Right ventricle myocardium superior (tissue), 1 donor: ENCODE measurements at places on chromosomes 4 and X.

DNA sequence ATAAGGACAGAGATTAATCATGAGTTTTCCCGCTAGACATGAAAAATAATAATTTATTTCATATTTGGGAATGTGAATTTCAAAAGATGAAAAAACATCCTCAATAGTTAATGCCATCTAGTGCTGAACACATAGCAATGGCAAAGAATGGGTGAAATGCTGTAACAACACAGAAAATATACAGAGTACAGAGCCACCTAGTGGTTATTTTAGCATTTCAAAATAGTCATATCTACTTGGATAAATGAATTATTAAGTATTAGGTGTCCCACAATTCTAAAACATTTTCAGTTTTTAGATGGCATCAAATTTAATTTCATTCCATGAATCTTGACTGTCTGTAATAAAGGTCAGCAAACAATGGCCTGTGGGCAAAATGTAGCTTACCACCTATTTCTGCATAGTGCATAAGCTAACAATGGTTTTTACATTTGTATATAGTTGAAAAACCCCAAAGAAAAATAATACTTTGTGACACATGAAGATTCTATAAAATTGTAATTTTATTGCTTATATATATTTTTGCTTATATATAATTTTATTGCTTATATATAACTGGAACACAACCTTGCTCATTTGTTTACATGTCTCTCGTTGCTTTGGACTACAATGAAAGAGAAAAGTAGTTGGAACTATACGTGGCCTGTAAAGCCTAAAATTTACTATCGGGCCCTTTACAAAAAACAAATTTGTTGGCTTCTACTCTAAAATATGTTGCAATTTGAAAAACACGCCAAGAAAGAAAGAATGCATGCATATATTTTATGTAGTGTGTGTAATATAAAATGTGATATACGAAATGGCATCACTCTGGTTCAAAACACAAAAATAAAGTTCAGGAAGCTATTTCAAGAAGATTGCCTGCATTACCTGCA is 99.1 kb upstream of the FAM47C start:
- no peak for DNase-seq

- no peak for DNase-seq
Observed at GRCh38 chrX:72694170-72694569, 19.9 kb downstream of the PHKA1 start.

DNA sequence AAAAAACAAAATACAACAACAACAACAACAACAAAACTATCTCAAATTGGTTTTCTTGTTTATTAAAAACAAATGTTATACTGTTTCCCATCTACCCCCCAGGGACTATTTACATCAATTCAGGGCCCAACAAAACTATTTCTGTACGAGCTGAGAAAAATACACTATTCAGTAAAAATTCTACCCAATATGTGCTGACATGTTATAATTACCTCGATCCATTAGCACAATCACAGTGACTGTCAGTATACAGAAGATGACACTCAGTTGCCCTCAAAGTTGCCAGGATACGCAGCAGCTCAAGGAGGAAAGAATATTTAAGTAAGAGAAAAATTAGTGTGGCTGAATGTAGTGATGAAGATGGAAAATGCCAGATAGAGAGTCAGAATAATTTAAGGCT is 150.1 kb downstream of the COX18 start:
- DNase-seq, result no peak

DNA sequence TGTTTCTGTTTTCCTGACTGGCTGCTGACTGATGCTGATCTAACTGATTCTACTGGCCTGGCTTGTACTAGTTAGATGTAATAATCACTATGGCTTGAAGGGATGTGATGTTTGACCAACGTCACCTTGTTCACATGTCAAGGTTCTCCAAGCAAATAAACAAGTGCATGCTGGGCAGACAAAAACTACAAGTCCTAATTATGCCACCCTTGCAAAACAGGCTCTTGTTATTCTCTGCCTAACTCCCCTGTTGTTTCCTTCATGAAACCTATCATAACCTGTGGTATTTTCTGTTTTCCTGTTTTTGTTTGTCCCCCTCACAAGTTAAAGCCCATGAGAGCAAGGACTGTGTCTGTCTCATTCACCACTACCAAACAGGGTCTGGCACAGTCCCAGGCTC is 146.2 kb downstream of the DCHS2 start:
- DNase-seq, result no peak

- no peak for DNase-seq
Observed at GRCh38 chr4:145815027-145815612, 123.5 kb downstream of the ZNF827 start.

DNA sequence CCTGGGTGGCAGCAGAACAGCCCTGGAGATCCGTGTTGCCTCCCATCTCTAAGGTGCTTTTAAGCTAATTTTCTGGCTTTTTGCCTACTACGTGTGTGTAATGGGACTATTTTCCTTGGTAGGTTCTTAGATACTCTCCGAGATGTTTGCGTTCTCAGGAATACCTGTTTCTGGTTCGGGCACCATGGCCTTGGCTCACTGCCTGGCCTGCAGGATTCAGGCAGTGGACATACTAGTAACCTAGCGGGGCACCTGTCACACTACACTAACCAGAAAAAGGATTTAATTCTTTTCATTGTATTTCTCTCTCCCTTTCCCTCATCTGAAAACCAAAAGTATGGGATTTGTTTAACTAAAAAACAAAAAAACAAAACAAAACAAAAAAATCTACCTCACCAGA is 29.2 kb downstream of the FHIP1A start:
- no peak for DNase-seq

GRCh38 chr4:1366371-1367229 is 19.6 kb downstream of the UVSSA start:
- DNase-seq, result peak; percentile 31

- DNase-seq, result no peak
Observed at GRCh38 chrX:123256378-123256777, 72.3 kb downstream of the GRIA3 start.

- no peak for DNase-seq
Observed at GRCh38 chr4:81601358-81601694, 129.6 kb upstream of the RASGEF1B start.

GRCh38 chrX:88202149-88202548 is 544.9 kb upstream of the CPXCR1 start:
- no peak for DNase-seq

- no peak for DNase-seq
Observed at GRCh38 chrX:18353931-18354368, 538 bp downstream of the SCML2 start.
